ENCODE measurements at places on chromosomes 16 and 17. TPM values are rescaled to one million over a fixed set of nuclear protein-coding genes. Genes with fewer than 3 reads are reported as not detected.

ABCC12 gene
- not detected for total RNA-seq

DNA sequence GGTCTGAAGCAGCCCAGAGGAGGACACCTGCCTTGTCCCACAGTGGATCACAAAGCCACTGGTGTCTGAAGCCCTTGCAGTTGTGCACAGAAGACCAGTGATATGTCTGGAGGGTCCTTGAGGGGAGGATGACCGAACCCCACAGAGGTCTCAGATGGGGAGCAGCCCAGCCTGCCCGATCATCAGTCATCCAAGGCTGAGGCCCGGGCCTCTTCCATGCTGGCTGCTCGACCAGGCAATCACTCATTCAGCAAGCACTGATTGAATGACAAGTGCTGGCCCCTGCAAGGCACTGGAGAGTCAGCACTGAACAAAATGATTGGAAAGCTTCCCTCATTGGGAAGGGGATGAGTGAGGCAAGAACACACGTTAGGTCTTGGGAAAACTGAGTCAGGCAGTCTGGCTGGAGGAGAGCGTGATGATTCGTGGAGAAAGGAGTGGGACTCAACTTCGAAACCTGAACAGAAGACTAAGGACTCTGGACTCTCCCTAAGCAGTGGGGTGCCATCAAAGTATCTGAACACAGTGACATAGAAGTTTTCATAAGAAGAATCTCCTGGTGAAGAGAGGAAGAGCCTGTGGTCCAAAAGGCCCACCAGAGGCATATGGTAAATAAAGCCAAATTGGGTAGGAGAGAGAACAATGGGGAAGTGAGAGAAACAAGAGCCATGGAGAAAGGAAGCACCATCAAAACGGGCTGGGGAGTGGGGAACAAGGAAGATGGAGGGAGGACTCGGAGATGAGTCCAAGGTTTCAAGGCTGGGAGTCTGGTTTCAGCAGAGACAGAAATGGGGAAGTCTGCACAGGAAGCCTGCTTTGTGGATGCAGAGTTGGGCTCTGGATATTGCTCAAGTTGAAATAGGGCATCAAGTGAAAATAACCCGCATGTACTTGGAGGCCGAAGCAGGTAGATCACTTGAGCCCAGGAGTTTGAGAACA lies 10.2 kb downstream of the PIK3R5 start:
- no peak for DNase-seq
- H3K4me1 ChIP-seq = no peaks in the 10 kb centered on the region
- no peaks in the 10 kb centered on the region for H3K36me3 ChIP-seq
- no peaks in the 10 kb centered on the region for H3K27me3 ChIP-seq
- no peak overlapping the region for H3K4me3 ChIP-seq
- no peak overlapping the region for H3K27ac ChIP-seq

GRCh38 chr17:9979463-9979995 lies 74.5 kb upstream of the RCVRN start:
- H3K27ac ChIP-seq = no peak overlapping the region
- H3K4me3 ChIP-seq = no peak overlapping the region
- H3K36me3 ChIP-seq = no peaks in the 10 kb centered on the region
- DNase-seq = no peak

DNA sequence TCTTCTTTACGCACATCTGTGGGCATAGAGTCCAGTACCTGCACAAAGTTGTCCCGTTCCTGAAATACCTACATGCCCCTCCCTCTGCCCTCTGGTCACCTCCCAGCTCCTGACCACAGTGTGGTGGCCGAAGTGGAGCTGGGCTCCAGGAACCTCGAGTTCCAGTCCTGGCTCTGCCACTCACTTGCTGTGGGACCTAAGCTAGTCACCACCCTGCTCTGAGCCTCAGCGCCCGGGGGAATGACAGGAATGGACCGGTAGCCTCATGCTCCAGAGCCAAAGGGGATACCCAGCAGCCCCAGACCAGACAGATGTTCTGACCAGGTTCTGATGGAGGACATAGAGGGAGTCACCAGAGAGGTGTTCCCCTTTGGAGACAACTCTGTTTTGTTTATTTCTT lies 26.7 kb upstream of the ITGA3 start:
- H3K4me1 ChIP-seq = peaks cover 41% of the 10 kb centered on the region
- H3K27me3 ChIP-seq = no peaks in the 10 kb centered on the region
- DNase-seq = no peak
- no peaks in the 10 kb centered on the region for H3K36me3 ChIP-seq
- H3K4me3 ChIP-seq = no peak overlapping the region

GRCh38 chr16:19505600-19506303 lies 16.1 kb downstream of the GDE1 start:
- no peaks in the 10 kb centered on the region for H3K27me3 ChIP-seq
- peaks cover 18% of the 10 kb centered on the region for H3K4me1 ChIP-seq
- H3K27ac ChIP-seq = no peak overlapping the region
- H3K4me3 ChIP-seq = no peak overlapping the region
- DNase-seq = no peak
- peaks cover 98% of the 10 kb centered on the region for H3K36me3 ChIP-seq

- peak overlapping the region; percentile 76 for H3K4me3 ChIP-seq
- H3K27ac ChIP-seq = peak overlapping the region; percentile 86
- peaks cover 4% of the 10 kb centered on the region for H3K36me3 ChIP-seq
- H3K4me1 ChIP-seq = peaks cover 92% of the 10 kb centered on the region
- no peak for DNase-seq
Measured at GRCh38 chr16:4373356-4373908, 1.8 kb downstream of the VASN start.

DNA sequence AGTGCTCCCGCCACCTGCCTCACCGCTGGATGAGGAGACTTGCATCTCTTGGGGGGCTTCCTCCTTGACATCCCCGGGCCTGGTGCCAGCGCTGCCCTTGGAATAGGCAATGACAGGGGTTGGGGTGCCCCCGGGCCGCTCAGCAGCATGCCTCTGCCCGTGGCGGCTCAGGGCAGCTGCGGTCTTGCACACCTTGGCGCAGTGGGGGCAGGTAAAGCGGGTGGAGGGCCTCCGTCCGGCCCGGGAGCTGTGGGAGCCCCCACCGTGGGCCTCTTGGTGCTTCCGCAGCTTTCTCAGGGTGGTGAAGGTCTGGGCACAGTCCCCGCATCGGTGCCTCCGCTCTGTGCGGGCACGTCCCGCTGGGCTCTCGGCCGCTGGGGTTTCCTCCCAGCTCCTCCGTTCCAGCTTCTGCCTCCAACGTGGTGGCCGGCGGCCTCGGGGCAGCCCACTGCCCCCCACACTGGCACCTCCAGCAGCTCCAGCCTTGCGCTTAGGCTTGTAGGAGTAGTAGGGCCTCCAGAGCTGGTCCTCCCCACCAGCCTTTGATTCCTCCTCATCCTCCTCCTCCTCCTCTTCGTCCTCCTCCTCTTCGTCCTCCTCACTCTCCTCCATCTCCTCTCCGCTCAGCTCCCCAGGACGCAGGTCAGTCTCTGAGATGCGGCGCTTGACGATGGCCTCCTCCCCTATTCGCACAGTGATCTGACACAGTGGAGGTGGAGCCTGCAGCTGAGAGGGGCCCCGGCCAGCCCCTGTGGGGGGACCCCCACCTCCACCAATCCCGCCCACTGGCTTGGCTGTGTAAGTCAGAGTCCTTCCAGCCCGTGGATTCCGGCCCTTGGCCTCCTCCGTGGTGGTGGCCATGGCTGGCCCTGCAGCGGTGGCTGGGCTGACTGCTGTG lies 16.7 kb downstream of the ZBTB4 start:
- no peak overlapping the region for H3K27ac ChIP-seq
- H3K4me1 ChIP-seq = peaks cover 21% of the 10 kb centered on the region

PLK1 gene
- total RNA-seq = 35.9 TPM

- no peaks in the 10 kb centered on the region for H3K4me1 ChIP-seq
- no peak overlapping the region for H3K27ac ChIP-seq
- no peak overlapping the region for H3K4me3 ChIP-seq
- no peak for DNase-seq
Measured at GRCh38 chr16:14388243-14388642, 241.8 kb downstream of the PARN start.

DNA sequence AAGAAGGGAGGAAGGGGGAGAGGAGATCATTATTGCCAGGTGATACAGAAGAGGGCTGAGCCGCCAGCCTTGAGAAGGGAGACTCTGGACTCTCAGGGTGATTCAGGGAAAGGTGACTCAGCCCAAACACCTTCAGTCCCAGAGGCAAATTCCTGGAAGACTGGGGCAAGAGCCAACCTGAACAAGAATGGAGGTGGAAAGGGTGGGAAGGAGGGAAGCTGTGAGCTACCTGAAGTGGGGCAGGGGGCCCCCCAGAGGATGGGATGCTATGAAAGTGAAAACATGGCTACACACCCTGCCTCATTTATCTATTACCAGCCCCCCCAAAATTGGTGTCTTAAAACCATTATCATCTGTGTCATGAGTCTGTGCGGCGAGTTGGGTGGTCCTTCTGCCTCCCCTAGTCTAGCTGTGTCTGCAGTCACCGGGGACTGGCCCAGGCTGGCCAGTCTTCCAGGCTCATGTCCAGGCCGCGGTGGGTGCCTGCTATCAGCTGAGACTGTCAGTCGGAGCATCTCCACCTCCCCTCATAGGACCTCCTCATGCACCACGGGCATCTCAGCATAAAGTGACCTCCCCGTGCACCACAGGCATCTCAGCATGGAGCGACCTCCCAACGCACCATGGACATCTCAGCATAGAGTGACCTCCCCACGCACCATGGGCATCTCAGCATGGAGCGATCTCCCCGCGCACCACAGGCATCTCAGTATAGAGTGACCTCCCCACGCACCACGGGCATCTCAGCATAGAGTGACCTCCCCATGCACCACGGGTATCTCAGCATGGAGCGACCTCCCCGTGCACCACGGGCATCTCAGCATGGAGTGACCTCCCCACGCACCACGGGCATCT lies 3.2 kb upstream of the SLC47A2 start:
- no peak for DNase-seq
- H3K4me3 ChIP-seq = no peak overlapping the region
- H3K27me3 ChIP-seq = no peaks in the 10 kb centered on the region
- peak overlapping the region; percentile 11 for H3K27ac ChIP-seq
- H3K4me1 ChIP-seq = peaks cover 22% of the 10 kb centered on the region
- no peaks in the 10 kb centered on the region for H3K36me3 ChIP-seq

DNA sequence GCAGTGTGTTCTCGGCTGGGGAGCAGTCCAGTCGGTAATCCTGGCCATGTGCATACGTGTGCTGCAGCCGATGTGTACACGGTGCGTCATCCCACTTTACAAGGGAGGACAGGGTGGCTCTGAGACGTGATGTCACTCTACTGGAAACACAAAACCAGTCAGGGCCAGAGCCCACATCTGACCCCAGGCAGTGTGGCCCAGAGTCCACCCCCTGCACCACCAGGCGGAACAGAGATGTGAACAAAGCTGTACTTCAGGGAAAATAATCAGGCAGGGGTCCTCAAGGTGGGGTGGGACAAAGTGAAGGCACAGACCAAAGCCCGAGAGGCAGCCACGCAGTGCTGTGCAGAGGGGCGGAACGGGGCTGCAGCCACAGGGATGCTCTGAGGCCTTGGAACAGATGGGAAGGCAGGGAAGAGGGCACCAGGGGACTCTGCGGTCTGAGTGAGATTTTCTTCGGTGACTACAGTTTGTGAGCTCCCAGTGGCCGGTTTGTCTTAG lies 181.5 kb downstream of the ZNF423 start:
- no peak for DNase-seq
- no peaks in the 10 kb centered on the region for H3K4me1 ChIP-seq
- no peaks in the 10 kb centered on the region for H3K27me3 ChIP-seq
- no peaks in the 10 kb centered on the region for H3K36me3 ChIP-seq

NOS2 gene
- total RNA-seq = not detected

- H3K27ac ChIP-seq = no peak overlapping the region
- no peaks in the 10 kb centered on the region for H3K4me1 ChIP-seq
- H3K36me3 ChIP-seq = no peaks in the 10 kb centered on the region
- DNase-seq = no peak
- no peak overlapping the region for H3K4me3 ChIP-seq
Measured at GRCh38 chr16:24721830-24722238, 7.6 kb upstream of the TNRC6A start.

- H3K27ac ChIP-seq = no peak overlapping the region
- H3K4me3 ChIP-seq = no peak overlapping the region
- H3K4me1 ChIP-seq = peaks cover 29% of the 10 kb centered on the region
- H3K27me3 ChIP-seq = no peaks in the 10 kb centered on the region
- DNase-seq = no peak
Measured at GRCh38 chr17:77493238-77493820, 352.6 kb downstream of the SEC14L1 start.

GRCh38 chr17:48068491-48068961 lies 20.4 kb downstream of the NFE2L1 start:
- peaks cover 20% of the 10 kb centered on the region for H3K4me1 ChIP-seq
- H3K36me3 ChIP-seq = peaks cover 80% of the 10 kb centered on the region
- DNase-seq = no peak
